ENCODE measurements at places on chromosomes 4 and X.

DNA sequence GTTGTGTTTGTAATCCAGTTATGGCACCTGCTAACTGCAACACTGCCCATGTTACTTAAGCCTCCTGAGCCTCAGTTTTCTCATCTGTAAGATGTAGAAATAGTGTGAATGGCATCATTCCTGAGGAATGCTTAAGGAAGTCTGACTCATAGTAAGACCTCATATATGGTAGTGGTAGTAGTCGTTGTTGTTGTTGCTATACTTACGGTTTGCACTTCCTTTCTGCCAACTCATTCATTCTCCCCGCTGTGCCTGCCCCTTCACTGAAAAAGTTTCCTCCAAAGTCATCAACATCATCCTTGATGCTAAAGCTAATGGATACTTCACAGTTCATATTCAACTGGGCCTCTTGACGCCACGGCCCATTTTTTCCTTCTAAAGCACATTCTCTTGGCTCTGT is 54.2 kb upstream of the SPANXN3 start:
- DNase-seq = no peak

DNA sequence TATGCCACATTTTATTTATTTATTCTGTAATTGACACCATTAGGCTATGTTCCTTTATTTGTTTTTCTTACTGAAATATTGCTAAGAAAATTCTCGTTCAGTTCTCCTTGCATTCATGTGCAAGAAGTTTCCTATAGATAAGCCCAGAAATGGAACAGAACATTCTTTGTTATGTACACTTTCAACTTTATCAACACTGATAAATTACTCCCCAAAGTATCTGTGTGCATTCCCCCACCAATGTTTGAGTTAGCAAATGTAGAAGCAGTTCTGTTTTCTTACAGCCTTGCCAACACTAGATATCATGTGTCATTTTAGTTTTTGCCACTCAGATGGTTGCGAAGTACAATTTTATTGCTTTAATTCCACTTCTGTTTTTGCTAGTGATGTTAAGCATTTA is 166.4 kb upstream of the NPY2R start:
- DNase-seq = no peak

GRCh38 chr4:113534711-113535110 is 226.8 kb downstream of the CAMK2D start:
- no peak for DNase-seq

DNA sequence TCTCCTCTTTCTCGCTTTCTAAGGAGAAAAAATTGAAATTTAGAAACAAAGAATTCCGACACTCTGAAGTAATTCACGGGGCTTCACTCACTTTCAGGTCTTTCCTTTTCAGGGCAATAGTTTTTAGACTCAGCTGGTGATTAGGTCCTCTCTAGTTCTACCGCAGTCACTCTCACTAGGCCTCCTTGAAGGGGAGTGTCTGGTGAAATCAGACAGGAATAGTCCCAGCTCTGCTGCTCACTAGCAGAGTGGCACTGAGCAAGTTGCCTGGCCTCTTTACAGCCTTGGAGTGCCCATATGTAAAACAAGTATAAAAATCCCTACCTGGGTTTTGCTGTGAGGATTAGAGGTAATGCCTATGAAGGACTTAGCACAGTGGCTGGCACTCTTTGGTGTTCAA is 64.1 kb downstream of the NEUROG2 start:
- no peak for DNase-seq

DNA sequence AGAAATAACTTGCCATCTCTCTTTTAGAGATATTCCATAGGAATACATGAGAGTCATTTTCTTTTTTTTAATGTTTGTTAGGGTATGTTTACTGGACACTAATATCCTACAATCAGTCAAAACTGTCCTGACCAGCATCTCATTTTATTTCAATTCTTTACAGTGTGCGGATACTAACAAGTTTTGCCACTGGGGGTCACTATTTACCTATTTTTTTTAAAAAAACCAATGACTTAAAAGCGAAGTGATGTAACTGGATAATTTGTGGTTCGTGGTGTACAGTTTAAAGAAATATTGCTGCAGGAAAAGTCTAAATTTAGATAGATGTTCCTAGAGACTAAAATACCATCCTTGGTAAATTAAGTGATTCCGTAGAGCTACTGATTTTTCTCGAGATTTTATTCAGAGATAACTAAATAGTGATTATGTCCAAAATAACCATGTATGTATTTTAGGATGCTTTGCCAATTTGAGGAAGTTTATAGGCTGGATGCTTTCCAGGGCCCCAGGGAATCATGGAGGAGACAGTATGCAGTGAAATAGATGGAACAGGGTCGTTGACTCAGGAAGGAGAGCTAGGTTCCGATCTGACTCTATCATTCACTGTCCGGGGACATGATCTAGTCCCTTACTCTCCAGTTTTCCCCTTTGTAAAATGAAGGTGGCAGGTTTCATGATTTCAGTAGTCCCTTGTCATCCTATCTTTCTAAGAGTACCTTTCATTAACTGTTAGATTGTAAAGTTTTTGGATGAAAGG is 34.0 kb upstream of the GNPDA2 start:
- no peak for DNase-seq

DNA sequence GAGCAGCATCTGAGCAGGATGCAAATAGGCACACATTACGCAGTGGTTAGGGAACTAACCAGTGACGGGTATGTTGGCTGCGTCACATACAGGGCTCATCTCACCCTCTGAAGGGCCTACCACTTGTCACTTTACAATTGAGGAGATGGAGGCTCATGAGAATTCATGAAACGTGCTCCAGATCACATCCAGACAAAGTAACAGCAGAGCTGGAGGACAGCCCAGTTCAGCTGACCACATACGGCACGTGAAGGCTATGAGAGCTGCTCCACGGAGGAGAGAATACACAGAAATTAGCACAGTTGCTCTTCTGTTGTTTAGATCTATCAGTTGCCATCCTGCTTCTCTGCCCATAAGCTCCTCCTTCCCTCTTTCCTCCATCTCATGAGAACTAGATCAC is 78.4 kb downstream of the FAM9B start:
- DNase-seq = no peak

DNA sequence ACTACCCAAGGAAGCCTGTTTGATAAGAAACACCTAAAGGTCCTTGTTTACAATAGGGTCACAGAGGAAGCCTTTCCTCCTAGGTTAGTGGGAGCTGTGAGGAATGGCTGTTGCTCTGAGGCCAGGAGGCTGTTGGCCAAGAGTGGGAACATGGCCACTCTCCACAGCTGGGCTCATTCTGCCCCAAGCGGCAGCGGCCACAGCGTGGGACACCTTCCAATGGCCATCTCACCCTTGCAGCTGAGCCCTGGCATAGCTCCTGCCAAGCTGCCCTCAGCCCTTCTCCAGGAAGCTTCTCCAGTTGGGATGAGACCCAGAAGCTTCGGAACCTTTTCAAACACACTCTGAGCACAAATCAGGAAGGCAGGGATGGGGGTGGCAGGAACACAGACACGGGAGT is 111.8 kb upstream of the MAP3K15 start:
- no peak for DNase-seq

GRCh38 chr4:7838136-7838782 is 101.4 kb downstream of the AFAP1 start:
- no peak for DNase-seq

DNA sequence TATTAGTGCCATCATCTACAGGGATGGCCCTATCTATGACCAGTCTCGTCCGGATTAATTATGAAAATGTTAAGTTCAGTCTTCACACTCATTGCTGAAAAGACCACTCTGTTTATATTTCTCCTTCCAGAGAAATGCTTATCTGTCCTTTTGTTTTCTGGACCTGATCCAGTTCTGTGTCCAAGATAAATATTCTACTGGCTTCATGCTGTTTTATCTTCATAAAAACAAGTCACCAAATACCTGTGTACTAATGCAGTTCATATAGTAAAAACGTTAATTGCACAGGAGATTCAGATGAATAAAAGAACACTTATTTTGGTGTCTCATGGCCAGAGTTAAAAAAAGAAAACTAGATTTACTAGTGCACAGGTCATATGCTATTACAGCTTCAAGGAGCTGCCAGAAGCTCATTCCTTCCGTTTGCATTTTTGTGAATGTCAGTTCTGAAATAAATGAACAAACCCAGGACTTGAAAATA is 17.3 kb downstream of the FNIP2 start:
- DNase-seq = no peak

DNA sequence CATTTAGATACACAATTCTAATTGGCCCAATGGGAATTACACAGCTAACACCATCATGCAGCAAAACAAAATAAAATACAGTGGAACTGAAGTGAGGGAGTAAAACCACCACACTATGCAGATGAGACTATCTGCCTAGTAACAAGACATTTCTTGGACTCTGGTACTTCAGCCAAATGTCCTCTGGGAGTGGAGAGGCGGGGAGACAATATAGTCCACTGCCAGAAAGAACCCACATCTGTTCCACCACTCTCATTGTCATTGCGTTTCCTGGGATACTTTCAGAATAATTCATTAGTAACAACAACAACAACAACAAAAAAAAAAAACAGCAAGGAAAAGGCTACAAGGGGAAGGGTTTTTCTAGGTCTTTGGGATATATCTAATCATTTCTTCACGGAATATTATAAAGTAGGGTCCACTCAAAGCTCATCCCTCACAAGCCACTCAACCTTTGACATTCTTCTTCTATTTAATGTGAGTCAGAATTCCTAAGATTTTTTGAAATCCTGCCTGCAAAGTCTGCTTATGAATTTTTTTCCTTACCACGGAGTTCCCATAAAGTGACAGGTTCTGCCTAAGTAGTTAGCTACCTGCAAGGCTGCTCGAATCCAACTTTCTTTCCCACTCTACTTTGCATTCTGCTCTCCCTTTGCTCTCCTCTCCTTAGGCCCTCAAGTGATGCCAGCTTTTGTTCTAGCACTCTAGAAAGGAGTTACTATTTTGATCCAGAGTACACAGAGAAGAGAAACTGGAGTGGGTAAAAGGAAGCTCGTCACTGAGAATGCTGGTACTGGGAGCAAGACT is 254.6 kb downstream of the CHIC1 start:
- DNase-seq = no peak

DNA sequence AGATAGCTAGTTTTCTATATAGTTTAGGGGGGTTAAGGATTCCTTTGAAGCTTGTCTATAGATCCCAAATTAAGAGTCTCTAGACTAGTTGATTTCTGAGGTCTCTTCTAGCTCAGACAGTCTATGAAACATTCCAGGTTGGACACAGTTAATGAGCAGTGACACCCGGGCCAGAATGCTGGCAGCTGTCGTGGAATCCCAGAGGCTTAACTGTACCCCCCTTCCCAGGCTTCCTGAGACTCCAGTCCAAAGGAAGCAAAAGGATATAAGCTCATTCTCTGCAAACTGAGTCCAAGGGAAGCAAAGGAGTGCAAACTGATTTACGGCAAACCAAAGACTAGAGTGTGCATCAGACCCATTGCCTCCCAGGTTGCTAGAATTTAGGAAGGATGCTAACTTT is 62.9 kb downstream of the DCX start:
- no peak for DNase-seq

GRCh38 chr4:85084371-85085094 is 118.0 kb upstream of the WDFY3 start:
- DNase-seq = no peak

DNA sequence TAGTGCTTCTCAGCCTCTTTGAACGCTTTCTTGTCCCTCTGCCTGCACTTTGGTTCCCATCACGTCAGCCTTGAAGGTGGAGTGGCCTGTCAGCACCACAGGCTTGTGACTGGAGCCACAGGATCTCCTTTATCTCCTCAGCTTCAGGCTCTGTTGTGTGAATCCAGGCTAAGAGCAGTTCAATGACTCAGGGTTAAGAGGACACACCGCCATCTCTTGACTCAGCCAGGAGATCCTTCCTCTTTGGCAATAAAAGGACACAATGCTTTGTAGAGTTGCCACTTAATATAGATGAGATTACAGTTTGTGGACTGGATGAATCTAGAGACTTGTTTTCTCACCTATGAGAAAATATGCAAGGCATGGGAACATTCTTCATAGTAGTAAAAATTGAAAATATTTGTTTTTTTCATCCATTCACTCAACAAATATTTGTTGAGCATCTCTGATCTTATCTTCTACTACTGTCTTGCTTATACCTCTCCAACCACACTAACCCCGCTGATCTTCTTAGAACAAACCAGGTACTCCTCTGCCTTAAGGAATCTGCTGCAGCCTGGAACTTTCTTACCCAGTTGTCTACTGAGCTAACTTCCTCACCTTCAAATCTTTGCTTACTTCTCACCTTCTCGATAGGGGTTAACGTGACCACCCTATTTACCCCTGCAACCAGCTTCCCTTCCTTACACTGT is 62.3 kb downstream of the UCHL1 start:
- DNase-seq = no peak

DNA sequence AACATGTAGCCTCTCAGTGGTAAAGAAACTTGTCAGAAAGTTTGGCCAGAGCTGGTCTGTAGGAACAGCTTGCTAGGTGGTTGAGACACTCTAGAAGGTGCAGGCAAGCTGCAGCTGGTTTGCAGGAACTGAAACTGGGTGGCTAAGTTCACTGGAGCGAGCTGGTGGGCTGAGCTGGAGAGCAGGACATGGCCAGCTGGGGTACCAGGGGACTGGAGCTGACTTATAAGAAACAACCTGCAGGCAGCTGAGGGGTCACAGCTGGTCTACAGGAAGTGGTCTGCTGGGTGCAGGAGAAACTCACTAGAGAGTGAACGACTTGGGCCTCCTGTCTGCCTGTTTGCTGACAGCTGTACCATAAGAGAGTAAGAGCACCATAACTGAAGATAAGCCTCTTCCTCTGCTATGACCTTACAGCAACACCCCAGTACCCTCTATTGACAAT is 157.1 kb upstream of the LNX1 start:
- DNase-seq = no peak

- no peak for DNase-seq
Measured at GRCh38 chrX:134682081-134682480, 23.8 kb upstream of the PLAC1 start.

DNA sequence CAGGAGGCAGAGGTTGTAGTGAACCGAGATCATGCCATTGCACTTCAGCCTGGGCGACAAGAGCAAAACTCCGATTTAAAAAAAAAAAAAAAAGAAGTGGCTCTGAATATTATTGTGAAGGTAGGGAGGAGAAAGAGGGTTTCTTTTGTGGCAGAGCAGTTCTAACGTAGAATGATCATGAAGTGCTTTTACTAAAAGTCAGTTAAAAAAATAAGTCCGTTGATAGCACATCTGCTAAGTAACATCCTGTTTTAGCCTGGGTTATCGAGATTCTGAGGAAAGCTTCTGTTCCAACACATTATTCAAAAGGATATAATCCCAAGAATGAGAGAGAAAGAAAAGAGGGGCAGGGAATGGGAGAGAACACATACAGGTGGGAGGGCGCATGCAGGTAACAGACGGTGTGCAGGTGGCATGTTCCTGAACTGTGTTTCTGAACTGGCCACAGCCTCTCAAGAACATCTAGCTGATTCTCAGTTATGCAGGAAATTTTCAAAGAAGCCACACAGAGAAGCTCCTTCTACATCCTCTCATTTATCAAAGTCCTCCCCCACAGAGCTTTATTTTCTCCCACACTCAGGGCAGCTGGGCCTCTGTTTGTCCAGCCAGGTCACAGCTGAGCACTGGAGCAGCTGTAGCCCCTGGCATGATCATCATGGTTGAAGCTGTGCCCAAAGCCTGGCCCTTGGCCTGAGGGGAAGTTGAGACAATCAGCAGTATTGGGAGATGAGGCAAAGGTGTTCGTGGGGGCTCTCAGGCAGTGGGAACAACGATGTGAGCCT is 342.3 kb downstream of the ZNF674 start:
- DNase-seq = no peak

Data from Peyer's patch (tissue), 4 donors.